CD4-positive, CD25-positive, alpha-beta regulatory T cell (primary cell): ENCODE measurements at places on chromosomes 11 and 22.

DNA sequence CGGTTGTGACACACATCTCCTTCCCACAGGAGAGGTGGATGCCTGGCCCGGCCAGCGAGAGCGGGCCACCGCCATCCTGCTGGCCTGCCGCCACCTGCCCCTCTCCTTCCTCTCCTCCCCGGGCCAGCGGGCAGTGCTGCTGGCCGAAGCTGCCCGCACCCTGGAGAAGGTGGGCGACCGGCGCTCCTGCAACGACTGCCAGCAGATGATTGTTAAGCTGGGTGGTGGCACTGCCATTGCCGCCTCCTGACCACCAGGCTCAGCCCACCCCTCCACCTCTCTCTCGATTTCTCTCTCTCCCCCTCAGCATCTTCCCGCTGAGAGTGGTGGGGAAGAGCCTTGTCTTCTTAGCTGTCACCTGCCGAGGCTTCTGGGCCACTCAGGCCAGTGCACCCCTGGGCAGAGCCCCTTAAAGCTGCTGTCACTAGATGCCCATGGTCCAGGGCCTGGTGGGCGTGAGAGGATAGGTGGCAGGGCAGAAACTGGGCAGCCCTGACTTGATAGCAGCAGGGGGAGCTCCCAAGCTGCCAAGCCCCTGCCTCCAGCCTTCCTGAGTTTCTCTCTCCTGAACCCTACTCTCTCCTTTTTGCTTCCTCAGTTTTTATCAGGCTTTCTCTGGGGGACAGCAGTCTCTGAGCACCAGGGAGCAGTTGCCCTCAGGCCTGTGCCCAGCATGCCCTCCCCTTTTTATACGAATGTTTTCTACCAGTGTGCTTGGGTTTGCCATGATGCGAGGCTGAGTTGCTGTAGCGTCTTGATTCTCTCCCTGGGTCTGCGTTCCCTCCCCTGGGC is 9.3 kb downstream of the SHISA8 start:
- DNase-seq, result no peak

DNA sequence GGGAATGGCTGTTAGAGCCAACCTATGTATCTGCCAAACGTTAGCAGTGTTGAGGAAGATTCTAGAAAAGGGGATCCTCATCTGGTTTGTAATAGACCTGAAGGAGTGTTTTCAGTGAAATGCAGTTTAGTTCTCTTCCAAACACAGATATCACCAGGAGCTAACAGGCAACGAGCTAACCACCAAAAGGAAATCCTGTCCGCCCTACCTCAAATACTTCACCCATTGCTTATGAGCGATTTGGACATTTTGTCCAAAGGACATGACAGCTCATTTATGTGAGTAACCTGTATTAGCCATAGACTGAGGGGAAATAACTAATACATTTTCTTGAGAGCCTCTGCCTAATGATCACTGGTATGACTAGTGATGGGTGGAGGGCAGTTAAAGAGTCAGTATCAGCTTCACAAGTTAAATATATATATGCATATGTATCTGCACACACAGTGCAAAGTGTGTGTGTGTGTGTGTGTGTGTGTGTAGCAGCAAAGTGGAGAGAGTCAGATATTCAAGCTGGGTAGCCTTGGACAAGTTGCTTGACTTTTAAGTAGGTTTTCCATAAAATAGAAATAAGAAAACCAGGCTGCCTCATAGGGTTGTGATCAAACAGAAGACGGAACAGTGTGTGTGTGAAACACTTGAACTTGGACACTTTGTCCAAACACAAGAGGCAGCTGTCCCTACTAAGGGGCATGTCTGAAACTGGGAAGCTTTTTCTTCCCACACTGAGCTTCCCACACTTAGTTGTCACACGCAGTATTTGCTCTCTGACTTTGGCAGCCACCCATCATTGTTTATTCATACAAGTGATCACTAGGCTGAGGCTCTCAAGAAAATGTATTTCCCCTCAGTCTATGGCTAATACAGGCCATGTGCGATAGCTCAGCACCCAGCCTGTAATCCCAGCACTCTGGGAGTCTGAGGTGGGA is 940 bp upstream of the C11orf91 start:
- DNase-seq, result no peak

DNA sequence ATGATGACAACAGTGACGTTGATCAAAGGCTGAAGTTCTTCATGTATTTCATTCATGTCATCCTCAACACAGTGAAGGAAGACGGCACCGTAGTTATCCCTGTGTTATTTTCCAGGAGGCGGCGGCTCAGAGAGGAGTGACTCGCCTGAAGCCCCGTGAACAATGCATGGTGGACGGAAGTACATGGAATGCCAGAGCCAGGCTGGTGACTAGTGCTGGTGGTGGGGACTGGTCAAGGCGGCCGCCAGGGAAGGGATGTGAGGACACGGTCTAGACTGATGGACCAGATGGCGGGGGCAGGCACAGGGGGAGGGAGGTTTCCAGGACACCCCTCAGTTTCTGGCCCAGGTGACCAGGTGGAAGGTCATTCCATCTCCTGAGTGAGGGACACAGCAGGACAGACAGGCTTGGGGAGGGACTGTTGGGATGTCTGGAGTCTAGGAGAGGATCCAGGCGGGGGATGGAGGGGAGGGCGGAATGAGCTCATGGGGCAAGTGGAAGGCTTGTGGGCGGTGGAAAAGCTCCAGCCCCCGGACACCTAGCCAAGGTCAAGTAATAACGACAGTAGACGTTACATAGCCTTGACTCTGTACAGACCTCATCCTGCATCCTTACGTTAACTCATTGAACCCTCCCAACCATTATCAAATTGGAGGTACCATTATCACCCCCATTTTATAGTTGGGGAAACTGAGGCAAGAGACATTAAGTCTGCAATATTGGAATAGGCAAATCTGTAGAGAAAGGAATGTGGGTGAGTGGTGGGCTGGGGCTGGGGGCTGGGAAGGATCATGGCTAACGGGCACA is 16.0 kb upstream of the PICK1 start:
- DNase-seq, result no peak

- no peak for DNase-seq
Observed at GRCh38 chr11:28584992-28585391, 476.8 kb downstream of the METTL15 start.
